ENCODE measurements at places on chromosomes 12 and 14. TPM values are rescaled to one million over a fixed set of nuclear protein-coding genes. Genes with fewer than 3 reads are reported as not detected.
A peak's percentile ranks its signal among the peaks of the same experiment; 100 is the strongest.

DNA sequence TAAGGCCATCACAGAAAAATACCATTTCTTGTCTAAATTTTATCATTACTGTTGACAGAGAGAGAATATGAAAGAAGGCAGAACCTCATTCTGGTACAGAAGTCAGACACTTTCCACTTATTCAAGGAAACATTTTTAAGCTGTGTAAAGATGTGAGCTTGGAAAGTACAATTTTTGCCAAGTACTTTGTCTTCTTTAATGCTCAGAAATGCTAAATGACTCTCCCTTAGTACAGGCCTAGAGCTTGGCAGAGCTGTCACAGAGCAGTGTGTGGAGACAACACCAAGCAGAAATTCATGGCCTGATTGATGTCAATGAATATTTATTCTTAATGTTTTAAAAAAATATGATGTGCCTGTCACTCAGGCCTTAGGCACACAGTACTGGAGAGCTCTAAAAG, 20.7 kb downstream of the NT5DC3 start:
- H3K4me1 ChIP-seq = peaks cover 3% of the 10 kb centered on the region
- no peaks in the 10 kb centered on the region for H3K36me3 ChIP-seq
- no peak overlapping the region for H3K4me3 ChIP-seq
- no peaks in the 10 kb centered on the region for H3K27me3 ChIP-seq
- DNase-seq = no peak
- no peak overlapping the region for H3K27ac ChIP-seq

- no peak overlapping the region for H3K4me3 ChIP-seq
- no peaks in the 10 kb centered on the region for H3K27me3 ChIP-seq
- no peak overlapping the region for H3K27ac ChIP-seq
- H3K4me1 ChIP-seq = no peaks in the 10 kb centered on the region
- DNase-seq = no peak
- no peaks in the 10 kb centered on the region for H3K36me3 ChIP-seq
Observed at GRCh38 chr14:61953602-61954001, 191.4 kb downstream of the SNAPC1 start.

The ERP27 gene
- 64.6 TPM for total RNA-seq

GRCh38 chr14:74675219-74675618, 37.7 kb downstream of the AREL1 start:
- H3K36me3 ChIP-seq = peaks cover 16% of the 10 kb centered on the region
- H3K27me3 ChIP-seq = no peaks in the 10 kb centered on the region
- H3K27ac ChIP-seq = no peak overlapping the region
- H3K4me3 ChIP-seq = no peak overlapping the region
- DNase-seq = no peak

The MYF6 gene
- not detected for total RNA-seq

- H3K27ac ChIP-seq = no peak overlapping the region
- H3K4me1 ChIP-seq = no peaks in the 10 kb centered on the region
- H3K36me3 ChIP-seq = no peaks in the 10 kb centered on the region
- H3K4me3 ChIP-seq = no peak overlapping the region
Observed at GRCh38 chr14:80679273-80679672, 262.3 kb downstream of the CEP128 start.

DNA sequence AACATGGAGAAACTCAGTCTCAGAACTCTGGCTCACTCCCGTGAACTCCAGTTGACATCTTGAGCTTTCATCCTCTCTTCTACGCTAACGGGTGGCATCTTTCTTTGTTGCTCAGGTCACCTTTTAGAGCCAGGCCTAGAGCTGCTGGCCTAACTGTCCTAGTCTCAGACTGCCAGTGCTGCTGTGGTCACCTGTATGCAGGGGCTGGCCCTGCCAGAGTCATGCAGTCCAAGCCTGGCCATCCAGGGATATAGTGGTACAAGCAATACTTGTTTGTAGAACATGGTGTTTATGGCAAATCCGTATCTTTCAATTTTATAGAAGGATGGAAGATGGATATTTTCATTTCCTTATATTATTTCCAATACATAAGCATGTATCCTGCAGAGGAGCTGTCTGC, 117.2 kb downstream of the PELI2 start:
- no peaks in the 10 kb centered on the region for H3K36me3 ChIP-seq
- no peaks in the 10 kb centered on the region for H3K27me3 ChIP-seq
- no peaks in the 10 kb centered on the region for H3K4me1 ChIP-seq
- no peak overlapping the region for H3K4me3 ChIP-seq

The NEUROD4 gene
- not detected for total RNA-seq

- H3K27me3 ChIP-seq = no peaks in the 10 kb centered on the region
- H3K27ac ChIP-seq = no peak overlapping the region
- H3K36me3 ChIP-seq = peaks cover 7% of the 10 kb centered on the region
Observed at GRCh38 chr12:113910751-113911272, 55.3 kb downstream of the RBM19 start.

DNA sequence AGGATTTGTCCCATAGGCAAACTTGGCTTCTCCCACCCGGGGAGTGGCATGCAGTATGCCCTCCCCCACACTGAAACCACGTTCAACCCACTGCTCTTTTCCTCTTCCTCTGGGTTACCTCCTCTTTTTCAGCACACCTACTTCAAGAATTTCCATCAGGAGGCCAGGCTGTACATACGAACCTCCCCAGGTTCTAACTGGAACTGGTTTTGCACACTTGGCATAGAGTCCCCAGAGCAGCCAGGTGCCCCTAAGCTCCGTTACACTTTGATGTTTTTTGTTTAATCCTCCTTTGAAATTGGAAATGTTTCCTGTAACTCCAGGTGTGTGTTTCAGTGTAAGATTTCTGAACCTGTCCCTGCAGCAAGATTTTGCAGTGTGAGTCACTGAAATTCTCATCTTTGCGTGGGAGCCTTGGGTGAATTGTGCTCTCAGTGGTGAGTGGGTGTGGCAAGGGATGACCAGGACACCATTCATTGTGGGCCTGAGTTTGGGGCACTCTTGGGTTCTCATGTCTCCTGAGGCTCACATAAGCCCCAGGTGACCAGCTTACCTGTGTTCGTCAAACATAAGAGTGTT, 18.2 kb downstream of the CD9 start:
- H3K4me1 ChIP-seq = peaks cover 2% of the 10 kb centered on the region
- no peaks in the 10 kb centered on the region for H3K27me3 ChIP-seq
- no peak overlapping the region for H3K4me3 ChIP-seq
- DNase-seq = peak; percentile 61

DNA sequence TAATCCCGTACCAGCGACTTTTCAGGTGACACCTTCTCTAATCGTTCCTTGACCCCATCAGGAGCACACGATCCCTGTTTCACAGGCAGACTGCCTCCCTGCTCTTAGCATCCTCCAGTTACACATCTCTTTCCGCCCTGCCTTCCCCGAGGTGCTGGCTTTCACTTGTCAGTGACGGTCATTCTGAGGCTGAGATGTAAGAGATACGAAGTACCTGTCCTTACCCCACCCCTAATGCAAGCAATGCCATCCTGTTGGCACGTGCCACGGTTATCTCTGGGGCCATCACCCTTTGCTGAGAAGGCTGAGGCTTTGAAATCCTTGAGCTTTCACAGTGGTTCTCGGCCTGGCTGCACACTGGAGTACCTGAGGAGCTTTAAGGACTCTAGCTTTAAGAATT, 24.4 kb downstream of the B4GALNT3 start:
- DNase-seq = no peak
- no peaks in the 10 kb centered on the region for H3K4me1 ChIP-seq
- H3K36me3 ChIP-seq = no peaks in the 10 kb centered on the region

- H3K4me1 ChIP-seq = no peaks in the 10 kb centered on the region
- H3K27ac ChIP-seq = no peak overlapping the region
- H3K27me3 ChIP-seq = no peaks in the 10 kb centered on the region
- no peaks in the 10 kb centered on the region for H3K36me3 ChIP-seq
Observed at GRCh38 chr14:63100552-63100951, 55.3 kb upstream of the KCNH5 start.

The CNOT2 gene
- total RNA-seq = 243 TPM

The GUCY2C gene
- total RNA-seq = not detected

GRCh38 chr12:122474324-122474716, 26.4 kb downstream of the ZCCHC8 start:
- no peaks in the 10 kb centered on the region for H3K27me3 ChIP-seq
- peaks cover 39% of the 10 kb centered on the region for H3K36me3 ChIP-seq
- no peak for DNase-seq
- no peak overlapping the region for H3K4me3 ChIP-seq
- no peaks in the 10 kb centered on the region for H3K4me1 ChIP-seq

DNA sequence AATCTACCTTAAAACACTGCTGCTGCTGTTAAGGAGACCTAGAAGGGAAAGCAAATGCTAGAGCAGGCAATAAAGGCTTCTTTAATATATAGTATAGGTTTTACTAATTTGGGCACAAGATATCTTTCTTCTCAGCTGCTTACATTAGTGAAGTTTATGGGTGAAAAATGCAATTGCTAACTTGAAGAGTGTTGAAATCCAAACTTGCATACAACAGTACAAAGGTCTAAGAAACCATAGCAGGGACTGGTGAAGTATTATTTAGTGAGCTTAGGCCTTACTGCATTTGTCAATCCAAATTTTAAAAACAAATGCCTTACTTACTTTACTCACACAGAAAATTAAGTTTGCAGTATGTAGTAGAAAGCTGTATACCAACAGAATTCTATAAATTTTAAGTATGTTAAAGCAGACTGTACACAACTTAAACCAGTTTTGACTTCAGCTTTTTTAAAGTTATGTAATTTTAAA, 1.4 kb upstream of the AP4S1 start:
- no peak overlapping the region for H3K27ac ChIP-seq
- H3K36me3 ChIP-seq = peaks cover 4% of the 10 kb centered on the region
- H3K27me3 ChIP-seq = no peaks in the 10 kb centered on the region
- H3K4me1 ChIP-seq = peaks cover 5% of the 10 kb centered on the region
- no peak for DNase-seq

- no peaks in the 10 kb centered on the region for H3K36me3 ChIP-seq
- no peak for DNase-seq
- no peak overlapping the region for H3K4me3 ChIP-seq
- no peak overlapping the region for H3K27ac ChIP-seq
- H3K4me1 ChIP-seq = peaks cover 3% of the 10 kb centered on the region
- H3K27me3 ChIP-seq = no peaks in the 10 kb centered on the region
Observed at GRCh38 chr14:32259368-32260013, 56.4 kb upstream of the RNU6-8 start.

DNA sequence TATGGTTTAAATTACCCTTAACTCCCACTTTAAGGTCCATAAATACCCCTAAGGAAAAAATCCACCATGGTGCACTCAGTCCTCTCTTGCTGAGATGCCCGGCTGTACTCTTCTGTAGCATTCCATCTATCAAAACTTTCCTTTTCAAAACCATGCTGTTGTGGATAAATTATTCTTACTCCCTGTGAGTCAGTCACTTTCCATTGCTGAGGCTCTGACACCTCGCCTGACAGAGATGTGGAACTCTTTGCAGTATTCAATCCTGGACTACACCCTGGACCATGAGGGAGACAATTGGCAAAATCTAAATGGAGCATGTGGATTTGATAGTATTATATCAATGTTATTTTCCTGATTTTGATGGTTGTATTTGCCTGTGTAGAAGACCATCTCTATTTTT, 49.1 kb downstream of the AVPR1A start:
- no peaks in the 10 kb centered on the region for H3K27me3 ChIP-seq
- no peak overlapping the region for H3K27ac ChIP-seq
- H3K4me3 ChIP-seq = no peak overlapping the region
- DNase-seq = no peak
- no peaks in the 10 kb centered on the region for H3K4me1 ChIP-seq

- DNase-seq = peak; percentile 14
- no peaks in the 10 kb centered on the region for H3K36me3 ChIP-seq
- H3K27ac ChIP-seq = peak overlapping the region; percentile 91
- H3K27me3 ChIP-seq = peaks cover 59% of the 10 kb centered on the region
- H3K4me3 ChIP-seq = peak overlapping the region; percentile 50
- H3K4me1 ChIP-seq = peaks cover 14% of the 10 kb centered on the region
Observed at GRCh38 chr12:16606991-16607390, 1.0 kb upstream of the LMO3 start.

DNA sequence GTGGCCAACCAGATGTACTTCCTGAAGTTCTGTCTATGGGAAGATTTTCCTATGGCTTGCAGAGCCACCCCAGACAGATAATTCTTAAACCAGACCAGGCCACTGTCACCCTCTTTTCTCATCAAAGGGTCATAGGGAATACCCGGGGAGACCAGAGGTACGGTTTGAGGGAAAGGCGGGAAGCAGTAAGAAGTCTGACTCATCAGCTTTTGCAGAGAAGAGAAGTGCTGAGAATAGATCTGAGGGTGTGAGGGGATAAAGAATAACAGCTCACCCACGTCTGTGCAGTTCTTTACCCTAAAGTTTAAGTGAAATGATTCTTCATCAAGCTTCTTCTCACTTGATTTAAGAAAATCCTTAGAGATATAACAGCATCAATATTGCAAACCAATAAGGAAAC, 21.3 kb upstream of the POC1B start:
- no peak for DNase-seq
- H3K27ac ChIP-seq = no peak overlapping the region
- no peaks in the 10 kb centered on the region for H3K27me3 ChIP-seq
- H3K36me3 ChIP-seq = no peaks in the 10 kb centered on the region
- H3K4me3 ChIP-seq = no peak overlapping the region

The FGFR1OP2 gene
- total RNA-seq = 37.9 TPM

DNA sequence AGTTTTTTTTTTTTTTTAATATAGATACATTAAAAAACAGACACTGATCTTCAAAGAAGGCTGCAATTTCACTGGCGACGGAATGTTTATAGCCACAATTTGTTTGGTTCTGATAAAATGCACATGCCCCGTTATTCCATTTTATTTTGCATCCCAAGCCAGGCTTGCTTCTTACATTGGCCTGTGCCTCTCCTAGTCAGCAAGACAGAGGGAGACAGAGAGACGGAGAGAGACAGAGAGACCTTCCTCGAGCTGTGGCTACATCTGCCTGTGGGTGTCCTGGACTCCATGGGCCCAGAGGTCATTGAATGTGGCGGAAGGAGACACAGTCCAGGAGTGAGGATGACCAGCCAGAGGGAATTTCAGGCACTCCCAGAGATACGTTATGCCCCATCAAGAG, 926.6 kb downstream of the VRK1 start:
- no peak overlapping the region for H3K4me3 ChIP-seq
- no peak for DNase-seq
- H3K27me3 ChIP-seq = no peaks in the 10 kb centered on the region
- H3K4me1 ChIP-seq = peaks cover 2% of the 10 kb centered on the region

The LEMD3 gene
- 35.1 TPM for total RNA-seq

DNA sequence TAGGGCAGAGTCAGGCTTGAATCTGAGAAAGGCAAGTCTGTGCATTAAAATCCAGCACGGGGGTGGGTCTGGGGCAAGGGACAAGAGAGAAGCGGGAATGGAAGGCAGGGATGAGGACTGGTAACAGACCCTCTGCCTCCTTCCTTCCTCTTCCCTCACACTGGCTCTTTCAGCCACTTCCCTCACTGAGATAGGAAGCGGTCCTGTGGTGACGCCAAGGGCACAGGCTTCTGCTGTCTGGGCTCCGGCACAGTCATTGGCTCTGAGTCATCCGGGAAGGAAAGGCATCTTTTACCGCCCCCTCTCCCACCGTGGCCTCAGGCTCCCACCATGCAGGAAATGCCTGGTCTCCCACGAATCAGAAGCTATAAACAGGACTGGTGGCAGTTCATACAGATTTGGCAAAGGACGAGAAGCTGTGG, 70.2 kb downstream of the ETV6 start:
- H3K4me1 ChIP-seq = peaks cover 30% of the 10 kb centered on the region
- no peak overlapping the region for H3K4me3 ChIP-seq
- no peaks in the 10 kb centered on the region for H3K36me3 ChIP-seq
- H3K27me3 ChIP-seq = no peaks in the 10 kb centered on the region
- H3K27ac ChIP-seq = peak overlapping the region; percentile 7
- no peak for DNase-seq

The RTL1 gene
- total RNA-seq = not detected

Measured in lung (tissue), 17 donors.